GM04503 (cell line): ENCODE measurements at places on chromosomes 2 and 18.

DNA sequence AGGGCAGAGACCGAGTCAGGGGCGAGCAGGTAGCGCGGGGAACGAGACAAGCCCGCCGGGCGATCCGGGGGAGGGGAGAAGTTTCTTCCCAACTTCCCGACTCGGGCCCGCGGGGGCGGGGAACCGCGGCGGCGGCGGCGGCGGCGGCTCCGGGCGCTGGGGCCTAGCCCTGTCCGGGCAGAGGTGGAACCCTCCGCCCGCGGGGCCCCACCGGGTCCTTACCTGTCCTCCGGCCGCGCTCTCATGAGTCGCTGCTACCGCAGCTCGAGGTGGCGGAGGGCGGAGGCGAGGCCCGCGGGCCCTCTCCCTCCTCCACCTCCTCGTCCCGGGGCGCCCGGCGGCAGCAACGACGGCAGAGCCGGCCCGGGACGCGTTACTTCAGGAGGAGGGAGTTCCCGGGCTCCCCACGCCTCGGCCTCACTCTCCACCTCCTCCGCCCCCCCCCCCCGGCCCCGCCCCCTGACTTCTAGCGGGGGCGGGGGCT is at the start of gene YES1:
Gene YES1 (minus strand): TSS at position 351 of the 484 bp plus-strand sequence. CDS start 55,415 bp downstream, outside the sequence.
- no peak for DNase-seq

DNA sequence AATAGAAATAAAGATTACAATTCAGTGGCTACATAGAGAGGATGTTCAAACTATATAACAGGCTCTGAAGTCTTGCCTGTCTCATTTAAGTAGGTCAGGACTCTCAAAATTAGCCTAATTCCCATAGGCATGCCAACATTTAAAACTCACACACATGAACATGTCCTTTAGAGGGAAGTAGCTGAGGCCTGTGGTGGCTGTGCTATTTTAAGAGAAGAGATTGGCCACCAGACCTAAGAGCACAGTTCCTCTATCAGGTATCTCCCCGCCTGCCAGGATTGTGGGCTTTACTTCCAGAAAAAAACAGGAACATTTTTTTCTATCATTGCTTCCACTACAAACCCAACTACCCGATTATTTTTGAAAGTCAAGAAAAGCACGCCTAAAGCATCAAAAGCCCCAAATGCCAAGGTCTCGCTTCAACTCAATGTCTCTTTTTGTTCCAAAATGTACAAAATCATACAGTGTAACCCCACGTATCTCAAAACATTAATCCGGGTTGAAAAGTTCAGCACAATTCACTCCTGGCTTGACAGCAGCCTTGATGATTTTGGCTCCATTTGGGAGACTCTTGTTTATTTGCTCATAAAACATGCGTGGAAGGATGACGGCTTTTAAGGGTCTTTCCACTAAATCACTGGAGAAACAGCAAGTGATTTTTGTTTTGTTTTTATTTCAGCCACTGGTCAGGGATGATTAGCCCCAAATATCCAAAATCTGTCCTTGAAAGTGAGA is 15.3 kb downstream of the FHL2 start:
- no peak for DNase-seq

DNA sequence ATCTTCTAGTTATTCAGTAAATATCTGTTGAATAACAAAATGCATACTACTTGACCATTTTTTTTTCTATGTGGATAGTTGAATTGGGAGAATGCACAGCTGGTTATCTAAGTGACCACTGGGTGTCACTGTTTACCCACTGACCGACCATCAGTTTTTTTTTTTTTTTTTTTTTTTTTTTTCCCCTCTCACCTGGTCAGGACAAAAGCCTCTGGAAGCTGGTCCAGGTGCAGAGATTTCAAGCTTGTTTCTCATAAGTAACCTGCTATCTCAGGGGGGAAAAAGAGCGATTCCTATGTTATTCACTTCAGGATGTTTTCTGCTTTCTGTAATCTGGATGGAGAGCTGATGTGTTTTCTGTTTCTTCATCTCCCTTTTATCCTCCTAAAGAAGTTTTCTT is 256.0 kb downstream of the DCDC2C start:
- DNase-seq = no peak

DNA sequence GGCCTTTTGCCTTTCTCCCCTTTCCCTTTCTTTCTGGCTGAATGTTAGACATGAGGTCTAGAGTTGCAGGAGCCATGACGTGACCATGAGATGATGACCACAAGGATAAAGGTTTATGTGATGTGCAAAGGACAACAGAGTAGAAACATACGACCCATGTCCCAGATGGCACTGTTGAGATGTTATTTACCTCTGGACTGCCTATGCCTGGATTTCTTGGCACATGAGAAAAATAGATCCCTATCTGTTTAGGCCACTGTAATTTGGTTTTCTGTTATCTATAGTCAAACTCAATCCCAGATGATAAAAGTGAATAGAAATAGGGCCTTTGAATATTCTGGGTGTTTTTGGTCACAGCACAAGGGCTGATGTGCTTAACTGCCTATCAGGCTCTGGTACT is 58.8 kb downstream of the GDF7 start:
- no peak for DNase-seq
